ENCODE measurements at places on chromosomes 5 and 9.

GRCh38 chr5:121660142-121660541 lies 191.5 kb upstream of the FTMT start:
- no peak for DNase-seq

DNA sequence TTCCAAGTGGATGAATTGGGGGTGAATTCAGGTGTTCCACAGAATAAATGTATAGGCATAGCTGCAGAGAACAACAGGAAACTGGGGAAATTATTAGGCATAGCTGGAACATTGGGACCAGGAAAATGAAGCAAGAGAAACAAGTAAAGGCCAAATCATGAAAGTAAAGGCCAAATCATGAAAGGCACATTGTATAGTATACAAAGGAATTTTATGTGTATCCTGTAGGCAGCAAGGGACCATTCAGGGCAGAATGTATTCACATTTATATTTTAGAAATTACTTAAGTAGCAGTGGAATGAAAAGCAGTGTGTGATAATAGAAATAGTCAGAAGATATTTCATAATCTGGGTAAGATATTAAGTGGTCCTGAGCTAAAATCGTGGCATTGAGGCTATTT lies 127.3 kb upstream of the GRHPR start:
- DNase-seq = no peak

- no peak for DNase-seq
Observed at GRCh38 chr5:71887680-71888079, 168.6 kb downstream of the CARTPT start.

DNA sequence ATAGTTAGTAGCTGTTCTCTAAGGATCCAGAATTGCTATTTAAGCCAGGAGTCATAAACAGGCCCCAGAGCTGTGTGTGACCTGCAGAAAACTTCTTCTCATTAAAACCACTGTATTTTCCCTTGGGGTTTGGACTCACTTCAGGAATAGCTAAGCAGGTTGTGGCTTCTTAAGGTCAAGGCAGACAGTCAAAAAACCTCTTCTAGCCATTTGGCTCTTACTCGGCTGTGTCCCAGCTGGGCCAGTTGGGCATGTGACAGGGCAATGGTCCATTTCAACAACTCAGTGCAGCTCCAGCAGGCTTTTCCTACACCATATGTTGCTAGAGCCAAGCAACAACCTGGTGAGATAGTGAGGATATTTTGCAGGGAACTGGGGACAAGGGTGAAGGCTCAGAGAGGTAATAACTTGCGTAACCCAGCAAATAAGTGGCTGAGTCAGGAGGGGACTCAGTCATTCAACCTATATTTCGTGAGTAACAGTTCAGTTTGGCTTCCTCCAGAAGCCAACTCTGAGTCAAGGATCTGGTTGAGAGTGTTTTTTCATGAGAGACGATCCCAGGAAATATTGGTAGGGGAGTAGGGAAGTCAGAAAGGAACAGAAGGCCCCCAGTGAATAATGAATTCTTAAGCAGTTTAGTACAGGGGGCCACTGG lies 115.4 kb upstream of the PPP2R2B start:
- DNase-seq = no peak

DNA sequence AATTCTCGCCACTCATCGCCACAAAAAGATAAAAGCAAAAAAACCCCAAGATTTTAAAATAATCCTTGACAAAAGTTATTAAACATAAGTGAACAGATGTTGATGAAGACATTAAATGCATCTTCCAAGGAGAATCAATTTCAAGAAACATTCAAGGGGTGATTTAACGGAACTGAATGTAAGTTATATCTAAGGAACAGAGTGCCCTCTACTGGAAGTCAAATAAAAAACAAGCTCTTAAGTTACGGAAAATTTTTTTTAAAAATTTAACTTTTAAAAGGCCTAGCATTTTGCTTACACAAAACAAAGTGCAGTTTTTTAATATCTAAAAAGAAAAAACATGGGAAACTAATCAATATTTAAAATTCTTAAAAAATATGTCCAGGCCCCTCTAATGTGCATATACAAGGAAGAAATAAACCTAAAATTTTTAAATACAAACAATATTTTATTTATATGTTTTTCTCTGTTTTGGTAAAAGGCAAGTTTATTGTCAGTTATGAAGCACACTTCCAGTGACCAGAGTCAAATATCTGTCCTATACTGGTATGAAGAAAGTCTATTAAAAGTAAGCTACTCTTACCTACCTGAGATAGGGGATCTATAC lies 28.0 kb downstream of the TEX10 start:
- no peak for DNase-seq

DNA sequence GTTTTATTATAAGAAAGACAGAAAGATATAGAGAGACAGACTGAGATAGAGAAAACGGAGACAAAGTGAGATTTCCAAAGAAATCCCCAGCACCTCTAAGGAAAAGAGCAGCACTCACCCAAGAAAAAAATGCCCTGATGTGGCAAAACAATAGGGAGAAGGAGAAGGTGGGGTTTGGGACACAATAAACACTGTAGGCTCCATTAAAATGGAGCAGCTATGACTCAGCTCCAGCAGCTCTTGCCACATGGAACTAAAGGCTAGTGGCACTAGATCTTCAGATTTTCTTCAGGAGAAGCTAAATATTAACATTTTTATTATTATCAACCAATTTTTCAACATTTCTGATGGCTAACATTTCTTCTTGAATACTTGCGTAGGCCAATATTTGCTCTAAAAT lies 321.8 kb downstream of the TRIM32 start:
- no peak for DNase-seq

DNA sequence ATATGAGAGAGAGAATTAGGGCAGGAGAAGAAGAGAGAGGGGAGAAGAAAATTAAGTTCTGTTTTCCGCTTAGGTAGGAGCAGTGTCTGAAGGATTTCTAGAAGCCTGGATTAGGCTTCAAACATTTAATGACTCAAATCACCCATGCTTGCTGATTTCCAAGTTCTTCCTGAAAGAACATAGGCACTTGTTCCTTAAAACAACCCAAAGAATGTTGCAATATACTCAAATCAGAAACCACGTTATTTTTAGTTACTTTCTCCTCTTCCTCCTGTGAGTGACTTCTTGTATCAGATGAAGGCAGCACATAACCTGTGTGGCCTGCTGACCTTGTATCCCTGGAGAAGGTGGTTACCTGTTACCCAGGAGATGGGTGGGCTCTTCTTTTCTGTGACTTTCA lies 351.5 kb upstream of the KLF4 start:
- no peak for DNase-seq

- DNase-seq = no peak
Observed at GRCh38 chr5:8767111-8767510, 778.8 kb downstream of the SEMA5A start.

DNA sequence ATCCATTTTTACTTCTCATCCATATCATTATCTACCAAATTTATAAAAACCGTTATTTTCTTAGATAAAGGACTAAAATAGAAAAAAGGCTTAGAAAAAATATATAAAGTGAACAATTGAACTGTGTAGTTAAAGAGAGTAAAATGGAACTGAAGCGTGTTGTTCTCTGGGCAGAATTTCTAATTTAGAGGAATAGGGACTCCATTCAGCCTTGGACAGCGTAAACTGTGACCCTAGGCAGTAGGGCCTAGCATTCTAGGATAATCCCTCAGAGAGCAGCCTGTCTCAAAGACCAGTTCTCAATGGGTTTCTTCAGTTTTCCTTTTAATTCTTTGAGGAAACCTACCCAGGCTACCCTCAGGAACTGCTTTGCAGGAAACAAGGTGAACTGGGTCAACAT lies 11.1 kb downstream of the ZNF462 start:
- no peak for DNase-seq

DNA sequence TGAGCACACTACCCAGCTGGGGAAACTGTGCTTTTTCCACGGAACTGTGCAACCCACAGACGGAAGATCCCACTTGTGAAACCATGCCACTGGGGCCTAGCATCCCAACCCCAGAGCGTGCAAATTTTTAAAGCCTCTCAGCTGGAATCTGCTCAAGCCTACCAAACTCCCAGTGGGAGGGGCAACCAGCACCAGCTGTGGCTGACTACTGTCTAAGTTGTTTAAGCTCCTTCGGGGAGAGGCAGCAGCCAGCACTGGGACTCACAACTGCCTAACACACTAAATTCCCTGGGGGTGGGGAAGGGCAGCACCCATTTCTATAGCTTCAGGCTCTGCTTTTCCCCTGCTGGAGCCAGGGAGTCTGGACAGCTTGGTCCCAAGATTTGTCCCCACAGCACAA lies 287.6 kb upstream of the MSX2 start:
- DNase-seq = no peak

GRCh38 chr5:160555971-160556631 lies 134.4 kb downstream of the PTTG1 start:
- no peak for DNase-seq

DNA sequence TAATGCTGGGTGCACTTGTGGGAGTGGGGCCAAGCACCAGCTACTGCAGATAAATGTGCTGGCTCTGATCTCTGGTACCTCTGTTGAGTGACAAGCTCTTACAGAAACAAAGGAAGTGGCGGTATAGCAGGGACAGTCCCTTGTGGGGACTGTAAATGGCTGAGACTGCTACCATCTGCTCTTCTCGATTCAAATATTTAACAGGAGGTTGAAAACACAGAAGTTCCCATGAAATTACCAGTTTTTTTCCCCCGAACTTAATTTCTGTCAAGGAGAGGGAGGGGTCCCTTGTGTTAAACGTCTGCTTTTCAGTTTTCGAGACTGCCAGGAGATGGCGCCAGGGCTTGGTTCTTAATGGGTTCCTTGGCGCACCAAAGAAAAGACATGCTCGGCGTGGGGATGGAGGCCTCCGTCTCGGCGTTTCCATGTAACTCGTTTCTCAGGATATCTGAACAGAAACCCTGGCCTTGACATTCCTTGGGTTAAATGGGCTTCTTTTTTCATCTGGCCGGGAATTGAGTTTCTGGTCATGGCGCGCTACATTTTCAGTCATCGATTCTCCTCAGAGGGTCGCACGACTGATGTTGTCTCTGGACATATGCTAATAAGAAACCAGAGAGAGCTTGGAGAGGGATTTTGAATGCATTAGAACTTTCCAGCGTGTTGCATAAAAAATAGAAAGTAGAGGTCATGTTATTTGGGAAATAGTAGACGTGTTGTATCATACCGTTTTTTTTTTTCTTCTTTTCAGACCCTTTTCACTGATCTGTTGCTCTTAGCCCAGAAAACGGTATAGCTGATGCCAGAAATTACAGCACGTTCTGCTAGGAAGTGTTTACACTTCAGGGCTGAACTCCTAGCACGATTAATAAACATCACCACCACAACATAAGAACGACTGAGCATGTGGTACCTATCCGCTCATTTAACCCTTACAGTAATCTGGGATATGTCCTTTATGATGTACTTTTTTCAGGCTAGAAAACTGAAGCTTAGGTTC lies 64.0 kb downstream of the CARTPT start:
- DNase-seq = no peak
